ENCODE measurements at places on chromosomes 2 and 18.

GRCh38 chr18:2147476-2148230 lies 423.7 kb downstream of the METTL4 start:
- no peak for DNase-seq

GRCh38 chr18:8423051-8423557 lies 186.1 kb upstream of the RAB12 start:
- no peak for DNase-seq

DNA sequence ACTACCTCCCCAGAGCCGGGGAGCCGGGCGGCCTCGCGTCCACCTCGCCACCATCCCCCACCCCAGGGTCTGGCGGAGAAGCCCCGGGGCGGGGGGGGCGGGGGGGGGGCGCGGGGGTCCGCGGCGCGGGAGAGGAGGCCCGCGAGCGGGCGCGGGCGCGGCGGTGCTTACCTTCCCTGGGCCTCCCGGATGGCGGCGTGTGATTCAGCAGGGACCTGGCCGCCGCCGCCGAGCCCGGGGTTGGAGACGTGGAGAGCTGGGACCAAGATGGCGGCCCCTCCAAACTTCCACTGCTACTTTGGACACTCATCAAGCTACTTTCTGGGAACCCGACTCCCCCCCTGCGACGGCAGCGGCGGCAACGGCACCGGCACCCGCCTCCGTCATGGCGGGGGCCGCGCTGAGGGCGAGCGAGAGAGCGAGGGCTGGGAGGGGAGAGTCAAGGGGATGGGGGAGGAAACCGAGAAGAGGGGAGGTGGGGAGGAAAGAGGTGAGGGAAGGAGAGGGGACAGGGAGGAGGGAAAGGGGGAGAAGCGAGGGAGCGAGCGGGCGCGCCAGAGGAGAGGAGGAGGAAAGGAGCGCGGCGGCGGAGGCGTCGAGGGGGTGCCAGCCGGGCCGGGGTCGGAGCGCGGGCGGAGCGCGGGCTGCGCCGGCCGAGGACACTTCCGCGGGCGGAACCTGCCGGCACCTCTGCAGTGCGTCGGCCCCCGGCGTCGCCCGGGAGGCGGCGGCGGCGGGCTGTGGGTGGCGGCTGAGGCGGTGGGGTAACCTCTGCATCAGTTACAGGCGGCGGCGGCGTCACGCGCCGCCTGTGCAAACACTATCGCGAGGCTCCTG lies at the start of gene TLK1:
TSS of gene TLK1 (minus strand) at position 775 of the 837 bp plus-strand sequence. CDS start at position 310, 465 bp downstream.
- DNase-seq: no peak

DNA sequence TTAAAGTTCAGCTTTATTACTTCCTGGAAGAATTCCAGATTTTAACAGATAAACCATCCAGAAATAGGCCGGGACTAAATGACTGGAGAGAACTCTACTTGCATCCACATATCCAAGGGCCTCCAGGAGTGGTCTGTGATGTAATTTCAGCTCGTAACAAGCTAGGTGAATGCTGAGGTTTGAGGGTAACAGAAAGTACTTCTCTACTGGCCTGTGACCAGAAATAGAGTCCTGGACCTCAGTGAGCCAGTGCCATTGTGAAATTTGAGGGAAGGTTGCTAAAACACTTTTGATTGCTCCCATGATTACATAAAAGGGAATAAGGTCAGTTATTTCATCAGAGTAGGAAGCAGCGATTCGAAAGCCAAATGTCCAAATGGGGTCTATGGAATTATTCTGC lies 158.1 kb downstream of the DOCK10 start:
- no peak for DNase-seq

DNA sequence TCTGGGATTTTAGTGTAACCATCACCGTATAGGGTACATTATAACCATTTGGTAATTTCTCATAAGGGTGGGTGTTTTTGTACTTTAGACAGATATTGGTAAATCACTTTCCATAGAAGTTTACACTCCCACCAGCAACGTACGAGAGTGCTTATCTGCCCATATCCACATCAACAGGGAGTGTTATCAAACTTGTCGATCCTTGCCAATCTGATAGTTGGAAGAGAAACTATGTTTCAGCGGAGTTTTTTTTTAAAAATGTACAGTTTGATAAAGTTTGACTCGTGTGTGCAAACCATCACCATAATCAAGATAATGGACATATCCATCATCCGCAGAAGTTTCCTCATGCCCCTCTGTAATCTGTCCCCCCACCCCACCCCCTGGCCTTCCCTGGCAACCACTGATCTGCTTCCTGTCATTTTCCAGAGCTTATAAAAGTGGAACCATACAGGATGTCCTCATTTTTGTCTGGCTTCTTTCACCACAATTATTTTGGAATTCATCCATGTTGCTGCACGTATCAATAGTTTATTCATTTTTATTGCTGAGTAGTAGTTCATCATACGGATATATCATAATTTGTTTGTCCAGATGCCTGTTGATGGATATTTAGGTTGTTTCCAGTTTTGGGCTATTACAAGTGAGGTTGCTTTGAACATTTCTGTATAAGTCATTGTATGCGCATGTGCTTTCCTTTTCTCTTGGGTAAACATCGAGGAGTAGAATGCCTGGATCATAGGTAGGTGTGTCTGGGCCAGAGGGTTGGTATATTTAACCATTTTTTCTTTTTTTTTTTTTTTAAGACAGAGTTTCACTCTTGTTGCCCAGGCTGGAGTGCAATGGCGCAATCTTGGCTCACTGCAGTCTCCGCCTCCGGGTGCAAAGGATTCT lies 18.6 kb downstream of the GLI2 start:
- no peak for DNase-seq

DNA sequence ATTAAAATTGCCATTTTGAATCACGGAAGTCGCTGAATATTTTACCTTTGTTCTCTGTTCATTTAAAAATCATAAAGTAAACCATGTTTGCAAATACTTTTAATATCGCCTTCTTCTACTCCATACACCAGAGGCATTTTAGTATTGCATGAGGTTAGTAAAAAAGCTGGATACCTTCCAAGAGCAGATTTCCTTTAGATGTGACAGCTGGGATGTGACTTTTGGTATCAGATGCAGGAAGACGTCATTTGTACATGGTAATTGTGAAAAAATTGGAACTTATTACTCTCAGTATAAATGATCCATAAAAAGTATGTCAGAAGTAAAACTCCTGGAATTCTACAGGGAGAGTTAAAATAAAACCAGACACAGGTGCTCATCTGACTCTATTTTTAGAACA lies 89.5 kb downstream of the SLC4A10 start:
- DNase-seq: no peak

DNA sequence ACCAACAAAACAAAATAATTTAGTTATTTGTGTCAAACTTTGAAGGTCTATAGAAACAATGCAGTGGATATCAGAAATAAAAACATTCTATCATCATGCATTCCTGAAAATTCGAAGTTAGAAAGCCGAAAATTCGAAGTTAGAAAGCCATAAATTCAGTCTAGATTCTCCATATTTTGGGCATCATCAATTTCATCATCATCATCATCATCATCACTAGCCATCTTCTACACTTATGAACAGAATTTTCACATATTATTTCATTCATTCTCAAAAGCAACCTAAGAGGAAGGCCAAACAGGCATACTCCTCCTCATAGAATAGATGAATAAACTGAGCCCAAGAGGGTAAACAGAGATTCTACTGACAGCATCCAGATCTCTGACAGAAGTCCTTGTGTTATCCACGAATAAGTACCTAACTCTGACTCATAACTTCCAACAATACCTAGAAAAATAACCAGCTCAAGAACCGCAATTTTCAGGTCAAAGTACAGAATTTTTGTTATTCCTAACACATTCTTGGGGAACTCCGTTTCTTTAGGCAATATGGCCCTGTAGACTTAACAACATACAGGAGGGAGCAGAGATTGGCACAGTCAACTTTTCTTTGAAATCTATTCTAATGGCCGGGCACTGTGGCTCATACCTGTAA lies 84.7 kb downstream of the TCF4 start:
- no peak for DNase-seq

- no peak for DNase-seq
Measured at GRCh38 chr18:38444971-38445803, 879.6 kb upstream of the CELF4 start.

DNA sequence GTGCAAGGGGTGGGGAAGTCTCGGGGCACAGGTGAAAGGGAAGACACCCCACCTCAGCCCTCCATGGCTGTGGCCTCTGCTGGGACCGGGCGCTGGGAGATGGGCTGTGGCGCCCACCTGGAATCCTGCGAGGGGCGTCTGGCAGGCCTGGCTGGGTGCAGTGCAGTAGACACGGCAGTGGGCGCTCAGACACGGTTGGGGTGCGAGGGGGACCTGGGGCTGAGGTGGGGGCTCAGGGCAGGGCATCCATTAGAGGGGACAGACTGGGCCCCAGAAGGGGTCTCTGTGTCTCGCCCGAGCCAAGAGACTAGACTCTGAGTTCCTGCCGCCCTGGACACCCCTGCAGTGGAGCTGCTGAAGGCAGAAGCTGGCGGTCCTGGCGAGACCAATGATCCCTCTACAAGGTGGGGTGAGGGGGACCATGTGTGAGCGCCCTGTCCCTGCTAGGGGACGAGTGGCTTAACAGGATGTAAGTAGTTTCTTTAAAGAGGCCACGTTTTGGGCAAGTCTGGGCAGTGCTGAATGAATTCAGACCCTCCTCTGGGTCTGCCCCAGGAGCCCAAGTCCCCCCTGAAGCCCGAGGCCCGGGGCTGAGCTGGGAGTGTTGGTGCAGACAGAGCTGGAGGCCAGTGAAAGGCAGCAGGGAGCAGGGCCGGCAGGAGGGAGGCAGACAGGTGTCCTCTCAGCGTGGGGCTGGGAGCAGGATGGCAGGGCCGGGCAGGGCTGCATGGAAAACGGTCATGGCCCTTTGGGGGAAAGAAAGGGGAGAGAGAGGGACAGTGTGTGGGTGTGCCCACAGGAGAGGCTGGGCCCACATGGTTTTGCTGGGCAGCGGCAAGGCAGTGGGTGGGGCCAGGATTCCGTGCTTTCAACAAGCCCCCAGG lies 57.2 kb downstream of the HS6ST1 start:
- DNase-seq: no peak

DNA sequence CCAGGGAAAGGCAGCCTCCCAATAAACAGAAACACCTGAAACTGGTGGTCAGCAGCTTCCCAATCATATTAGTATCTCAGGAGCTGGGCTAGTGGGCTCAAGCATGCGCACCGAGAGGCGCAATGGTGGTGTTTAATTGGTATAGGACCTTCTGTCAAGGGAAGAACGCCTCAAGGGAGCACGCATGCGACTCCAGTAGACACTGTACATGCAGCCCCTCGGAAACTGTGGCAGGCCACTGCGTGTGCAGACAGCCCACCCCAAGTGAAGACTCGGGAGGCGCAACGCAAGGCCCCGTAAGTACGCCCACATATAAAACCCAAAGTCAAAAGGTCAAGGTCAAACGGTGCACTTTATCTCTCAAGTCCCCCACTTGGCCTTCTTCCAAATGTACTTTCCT lies 1405.8 kb downstream of the DPP10 start:
- DNase-seq: no peak

GRCh38 chr2:240269886-240270285 lies 129.4 kb upstream of the OTOS start:
- no peak for DNase-seq

GRCh38 chr2:9082158-9082557 lies 78.7 kb upstream of the MBOAT2 start:
- no peak for DNase-seq

GRCh38 chr18:29436459-29436858 lies 1259.5 kb upstream of the CDH2 start:
- DNase-seq: no peak

- no peak for DNase-seq
Measured at GRCh38 chr2:98134172-98135005, 47.4 kb downstream of the VWA3B start.

DNA sequence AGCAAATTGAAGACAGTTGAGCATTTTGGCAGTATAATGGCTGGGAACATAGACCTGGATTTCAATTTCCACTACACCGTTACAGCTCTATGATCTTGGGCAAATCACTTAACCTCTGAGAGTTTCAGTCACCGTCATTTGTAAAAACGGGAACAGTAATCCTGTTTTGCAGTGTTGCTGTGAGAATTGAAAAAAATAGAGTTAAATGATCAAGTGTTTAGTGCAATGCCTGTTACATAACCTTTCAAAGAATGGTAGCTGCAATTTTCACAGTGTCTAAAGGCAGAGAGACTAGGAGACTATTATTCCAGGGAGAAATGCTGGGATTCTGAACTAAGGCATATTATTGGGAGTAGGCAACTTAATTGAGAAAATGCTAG lies 2.0 kb downstream of the AGPS start:
- no peak for DNase-seq

GRCh38 chr18:76255070-76255683 lies 239.9 kb downstream of the ZNF516 start:
- DNase-seq: no peak

DNA sequence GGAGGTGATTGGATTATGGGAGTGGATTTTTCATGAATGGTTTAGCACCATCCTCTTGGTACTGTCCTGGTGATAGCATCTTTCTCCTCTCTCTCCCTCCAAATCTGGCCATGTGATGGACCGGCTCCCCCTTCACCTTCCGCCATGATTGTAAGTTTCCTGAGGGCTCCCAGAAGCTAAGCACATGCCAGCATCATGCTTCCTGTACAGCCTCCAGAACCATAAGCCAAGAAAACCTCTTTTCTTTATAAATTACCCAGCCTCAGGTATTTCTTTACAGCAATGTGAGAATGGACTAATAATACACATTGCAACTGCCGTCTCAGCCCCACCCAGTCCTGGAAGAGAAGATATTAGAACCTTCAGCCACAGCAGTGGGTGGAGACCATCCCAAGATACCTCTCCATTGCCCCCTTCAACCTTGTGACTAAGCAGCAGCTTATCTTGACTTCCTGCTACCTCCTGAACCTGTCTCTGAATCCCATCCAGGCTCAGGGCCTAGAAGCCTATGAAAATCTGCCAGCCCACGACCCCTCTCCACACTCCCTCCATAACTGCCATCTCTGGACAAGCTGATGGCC lies 81.8 kb upstream of the AGAP1 start:
- DNase-seq: no peak

DNA sequence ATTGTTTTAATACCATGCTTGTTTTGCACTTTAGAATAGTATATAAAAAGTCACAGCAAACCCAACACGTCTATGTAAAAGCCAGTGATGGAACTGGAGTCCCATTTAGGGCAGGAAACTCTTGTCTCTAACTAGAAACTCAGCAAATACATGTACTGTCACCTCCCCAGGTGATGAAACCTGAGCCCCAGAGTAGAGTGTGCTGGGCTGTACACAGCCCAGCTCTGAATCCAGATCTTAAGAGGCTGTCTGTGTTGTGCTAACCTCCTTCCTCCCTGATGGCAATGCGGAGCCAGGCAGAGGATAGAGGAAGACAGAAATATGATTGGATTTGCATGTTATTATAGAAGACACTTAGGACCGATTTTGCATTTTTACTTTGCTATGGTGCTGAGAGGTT lies 317.5 kb upstream of the TRIB2 start:
- DNase-seq: no peak

GRCh38 chr2:226671141-226671676 lies 128.4 kb downstream of the IRS1 start:
- no peak for DNase-seq

- DNase-seq: no peak
Measured at GRCh38 chr2:100691846-100692245, 128.1 kb upstream of the NPAS2 start.

- no peak for DNase-seq
Measured at GRCh38 chr2:232960862-232961261, 52.2 kb downstream of the NGEF start.
